Activated T-helper 2 cell treated with anti-CD3 and anti-CD28 coated beads, Interferon-gamma antibody, Interleukin-2, Interleukin-4, amounts not matched to agents 10 μg/mL and 5 μg/mL and 100 μg/mL, durations not matched to agents 14 hours and 24 hours and 36 hours (primary cell): ENCODE measurements at places on chromosomes 12 and 14. TPM values are rescaled to one million over a fixed set of nuclear protein-coding genes. Genes with fewer than 3 reads are reported as not detected.

The TSPAN19 gene
- not detected in 2 replicates for total RNA-seq

GRCh38 chr12:76143343-76144244, 59.1 kb upstream of the NAP1L1 start:
- H3K27ac ChIP-seq, result no peak overlapping the region
- peak; percentile 18 for DNase-seq
- peaks cover 9% of the 10 kb centered on the region for H3K27me3 ChIP-seq

The SERPINA10 gene
- total RNA-seq, result not detected in 2 replicates

DNA sequence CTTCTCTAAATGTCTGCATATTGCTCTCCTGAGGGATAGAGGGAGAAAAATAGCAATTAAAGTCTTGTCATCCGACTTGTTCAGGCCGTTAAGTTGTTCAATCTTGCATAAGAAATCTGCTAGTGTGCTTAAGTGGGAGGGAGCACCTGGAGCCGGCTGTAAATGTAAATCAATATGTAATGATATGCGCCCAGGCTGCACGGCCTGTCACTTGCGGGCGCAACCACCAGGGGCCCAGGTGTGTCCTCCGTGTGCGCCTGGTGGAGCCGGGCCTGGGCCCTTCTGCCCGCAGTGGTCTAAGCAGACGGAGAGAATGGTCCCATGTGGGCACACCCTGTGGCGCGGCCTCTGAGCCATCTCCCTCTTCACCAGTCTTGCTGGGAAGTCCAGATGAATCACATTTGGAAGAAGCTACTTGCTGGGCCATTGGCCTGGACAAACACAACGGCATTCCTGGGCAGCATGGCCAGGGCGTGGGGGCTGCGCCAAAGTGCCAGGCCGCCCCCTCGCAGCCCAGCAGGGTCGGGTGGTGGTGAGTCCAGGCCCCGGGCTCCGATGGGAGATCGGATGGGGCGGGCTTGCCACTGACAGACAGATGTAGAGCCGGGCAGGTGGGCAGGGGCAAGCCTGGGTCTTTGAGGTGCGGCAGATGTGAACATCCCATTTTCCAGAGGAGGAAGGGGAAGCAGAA, 193.3 kb upstream of the C14orf180 start:
- no peak overlapping the region for H3K27ac ChIP-seq
- H3K36me3 ChIP-seq, result no peaks in the 10 kb centered on the region
- no peak overlapping the region for H3K4me3 ChIP-seq
- no peak for DNase-seq
- peaks cover 5% of the 10 kb centered on the region for H3K4me1 ChIP-seq

GRCh38 chr12:45726603-45727300, 2.8 kb upstream of the ARID2 start:
- peaks cover 22% of the 10 kb centered on the region for H3K36me3 ChIP-seq
- H3K27ac ChIP-seq, result peak overlapping the region; percentile 99
- peak; percentile 31 for DNase-seq
- no peaks in the 10 kb centered on the region for H3K27me3 ChIP-seq

GRCh38 chr12:9797722-9798619, 29.3 kb upstream of the KLRF1 start:
- H3K36me3 ChIP-seq, result no peaks in the 10 kb centered on the region
- peak overlapping the region; percentile 11 for H3K27ac ChIP-seq
- H3K27me3 ChIP-seq, result peaks cover 3% of the 10 kb centered on the region
- peak; percentile 66 for DNase-seq
- H3K4me1 ChIP-seq, result peaks cover 46% of the 10 kb centered on the region

The ADGRD1 gene
- total RNA-seq, result 7.7 and 8.4 TPM in 2 replicates

DNA sequence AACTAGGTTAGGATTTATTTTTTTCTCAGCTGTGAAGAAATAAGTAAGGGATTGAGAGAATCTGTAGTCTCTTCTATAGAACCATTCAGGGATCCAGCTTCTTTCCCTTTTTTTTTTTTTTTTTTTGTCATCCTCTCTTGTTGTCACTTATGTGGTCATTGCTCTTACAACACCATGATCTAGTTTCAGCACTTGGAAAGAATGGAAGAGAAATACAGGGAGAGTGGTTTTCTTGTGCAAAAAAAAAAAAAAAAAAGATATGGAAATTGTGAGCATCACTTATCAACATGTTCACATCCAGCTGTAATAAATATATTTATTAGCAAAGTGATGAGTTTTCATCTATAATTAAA, 599.3 kb downstream of the SLC6A15 start:
- no peaks in the 10 kb centered on the region for H3K36me3 ChIP-seq
- no peak overlapping the region for H3K27ac ChIP-seq
- H3K4me1 ChIP-seq, result no peaks in the 10 kb centered on the region
- DNase-seq, result no peak
